ENCODE measurements at places on chromosomes 11 and 22.

DNA sequence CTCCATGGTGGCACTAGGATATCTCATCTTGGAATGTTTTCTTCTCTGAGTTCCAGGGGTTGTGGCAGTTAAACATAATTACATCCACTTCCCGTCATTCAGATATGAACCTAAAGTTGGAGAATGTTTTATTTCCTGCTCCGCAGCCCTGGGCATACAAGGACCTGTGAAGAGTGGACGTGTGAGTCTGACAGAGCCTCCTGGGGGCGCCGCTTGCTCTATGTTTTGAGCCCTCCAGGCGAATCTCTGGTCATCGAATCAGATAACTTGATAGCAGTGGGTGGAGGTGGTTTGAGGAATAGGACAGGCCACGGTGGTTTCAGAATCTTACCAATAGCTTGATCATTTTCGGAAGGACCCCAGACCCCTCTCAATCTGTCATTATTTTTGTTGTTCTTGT lies 174.2 kb downstream of the NTM start:
- no peak for DNase-seq

GRCh38 chr22:31308181-31308580 lies 15.9 kb upstream of the PIK3IP1 start:
- no peak for DNase-seq

GRCh38 chr22:44870021-44870420 lies 117.6 kb downstream of the ARHGAP8 start:
- no peak for DNase-seq

GRCh38 chr11:91776655-91777054 lies 448.0 kb upstream of the FAT3 start:
- no peak for DNase-seq

GRCh38 chr11:15497366-15497765 lies 382.6 kb downstream of the INSC start:
- DNase-seq: no peak

DNA sequence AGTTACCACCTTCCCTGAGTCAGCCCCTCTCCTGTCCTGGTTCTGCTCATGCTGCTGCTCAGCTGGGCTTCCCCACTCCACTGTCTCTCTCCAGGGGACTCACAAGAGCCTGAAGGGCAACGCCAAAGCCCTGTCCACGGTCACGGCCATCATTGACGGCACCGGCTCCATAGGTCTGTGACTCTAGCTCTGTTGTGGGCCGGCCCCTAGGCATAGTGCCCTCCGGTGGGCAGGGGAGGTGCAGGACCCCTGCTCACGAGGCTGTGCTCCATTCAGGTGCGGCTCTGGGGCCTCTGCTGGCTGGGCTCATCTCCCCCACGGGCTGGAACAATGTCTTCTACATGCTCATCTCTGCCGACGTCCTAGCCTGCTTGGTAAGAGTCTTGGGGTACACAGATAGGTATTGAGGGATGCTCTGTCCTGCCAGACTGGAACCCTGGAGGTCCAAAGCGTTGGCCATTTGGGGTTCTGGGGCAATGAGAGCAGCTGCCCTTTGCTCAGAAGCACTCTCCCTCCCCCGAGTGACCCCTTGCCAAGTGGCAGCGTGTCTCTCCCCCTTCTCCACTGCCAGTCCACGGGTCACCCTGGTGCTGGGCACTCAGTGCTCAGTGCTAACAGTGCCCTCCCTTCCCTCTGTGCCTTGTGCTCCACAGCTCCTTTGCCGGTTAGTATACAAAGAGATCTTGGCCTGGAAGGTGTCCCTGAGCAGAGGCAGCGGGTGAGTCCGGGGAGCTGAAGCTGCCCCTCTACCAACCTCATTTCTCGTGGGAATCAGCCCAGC lies 22.4 kb downstream of the SLC37A2 start:
- no peak for DNase-seq

DNA sequence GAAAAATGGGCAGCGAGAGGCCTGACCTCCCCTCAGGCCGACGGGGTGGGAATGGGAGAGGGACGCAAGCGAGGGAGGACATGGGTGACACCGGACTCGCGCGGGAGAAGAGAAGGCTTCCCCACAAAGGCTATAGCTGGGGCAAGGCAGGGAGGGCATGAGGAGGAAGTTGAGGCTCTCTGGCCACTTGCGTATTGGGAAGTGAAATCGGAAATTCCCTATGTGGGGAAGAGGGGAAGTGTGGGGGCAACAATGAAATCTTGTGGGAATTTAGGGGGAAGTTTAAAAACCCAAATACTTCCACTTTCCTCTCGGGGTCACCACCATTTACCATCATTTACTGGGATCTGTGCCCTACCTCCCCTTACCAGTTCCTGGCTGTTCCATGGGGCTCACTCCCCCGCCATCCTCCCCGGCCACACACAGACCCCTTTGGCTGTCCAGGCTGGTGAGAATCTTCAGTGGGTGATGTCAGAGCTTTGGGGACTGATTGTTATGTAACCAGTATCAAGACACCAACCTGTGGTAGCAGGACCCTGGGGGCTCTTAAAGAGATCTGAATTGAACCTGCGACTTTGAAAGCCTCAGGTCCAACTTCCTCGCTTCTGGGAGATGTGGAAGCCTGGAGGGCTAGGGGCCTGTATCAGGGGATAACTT lies 951 bp upstream of the EHD1 start:
- DNase-seq: no peak
